ENCODE measurements at places on chromosomes 11 and 22.

DNA sequence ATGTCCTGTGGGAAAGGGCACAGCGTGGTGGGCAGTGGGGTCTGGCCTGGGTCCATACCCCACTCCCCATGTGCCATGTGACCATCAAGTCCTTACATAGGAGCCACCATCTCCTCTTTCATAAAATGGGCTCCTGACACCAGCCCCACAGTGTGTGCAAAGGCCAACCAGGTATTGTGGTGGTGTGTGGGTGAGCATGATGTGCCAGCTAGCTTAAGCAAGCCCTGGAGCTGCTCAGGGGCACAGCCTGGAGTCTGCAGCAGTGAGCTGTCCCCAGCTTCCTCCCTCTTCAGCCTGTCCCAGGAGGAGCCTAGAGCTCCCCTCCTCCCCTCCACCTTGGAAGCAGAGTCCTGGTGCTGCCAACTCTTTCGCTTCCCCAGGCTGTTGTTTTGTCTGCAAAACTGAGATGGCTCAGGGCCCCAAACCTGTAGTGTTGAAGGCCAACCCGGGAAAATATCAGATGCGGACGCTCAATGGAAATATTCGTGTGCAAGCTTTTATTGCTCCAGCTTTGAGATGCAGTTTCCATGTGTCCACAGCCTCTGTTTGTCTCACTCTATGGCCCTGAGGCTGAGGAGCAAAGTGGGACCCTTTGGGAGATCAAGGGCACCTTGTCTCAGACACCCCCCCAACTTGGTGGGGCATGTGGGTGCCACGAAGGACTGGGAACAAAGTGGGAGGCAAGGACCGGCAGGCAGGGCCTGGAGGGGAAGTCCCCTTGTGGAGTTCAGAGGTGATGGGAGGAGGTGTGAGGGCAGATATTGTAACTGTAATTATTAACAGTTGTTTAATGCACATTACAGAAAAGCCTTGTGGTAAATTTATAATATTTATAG is 92.6 kb downstream of the CTTN start:
- DNase-seq, result no peak

DNA sequence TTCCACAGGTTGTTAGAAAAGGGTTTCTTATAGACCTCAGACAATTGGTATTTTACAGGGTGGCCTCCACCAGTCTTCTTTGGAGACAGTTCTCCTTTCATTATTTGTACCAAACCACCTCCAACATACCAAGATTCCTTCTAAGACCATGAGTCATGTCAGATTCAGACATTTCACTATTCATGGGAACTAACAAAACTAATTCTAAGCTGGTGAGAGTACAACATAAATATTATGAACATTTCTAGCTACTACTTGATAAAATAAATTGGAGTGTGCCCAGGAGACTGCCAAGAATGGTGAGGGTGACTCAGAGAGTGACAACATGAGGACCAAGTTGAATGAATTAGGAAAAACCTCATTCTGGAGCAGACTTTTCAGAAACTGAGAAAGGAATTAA is 494.6 kb upstream of the LRRC4C start:
- no peak for DNase-seq

- no peak for DNase-seq
These were observed 13.0 kb downstream of the OR52K1 start for GRCh38 chr11:4495487-4495886.

GRCh38 chr22:44994399-44995104 is 15.3 kb downstream of the PHF21B start:
- no peak for DNase-seq

GRCh38 chr22:30286813-30287647 is 2.3 kb downstream of the CASTOR1 start:
- peak; percentile 75 for DNase-seq
